ENCODE measurements at places on chromosomes 3 and 15.

DNA sequence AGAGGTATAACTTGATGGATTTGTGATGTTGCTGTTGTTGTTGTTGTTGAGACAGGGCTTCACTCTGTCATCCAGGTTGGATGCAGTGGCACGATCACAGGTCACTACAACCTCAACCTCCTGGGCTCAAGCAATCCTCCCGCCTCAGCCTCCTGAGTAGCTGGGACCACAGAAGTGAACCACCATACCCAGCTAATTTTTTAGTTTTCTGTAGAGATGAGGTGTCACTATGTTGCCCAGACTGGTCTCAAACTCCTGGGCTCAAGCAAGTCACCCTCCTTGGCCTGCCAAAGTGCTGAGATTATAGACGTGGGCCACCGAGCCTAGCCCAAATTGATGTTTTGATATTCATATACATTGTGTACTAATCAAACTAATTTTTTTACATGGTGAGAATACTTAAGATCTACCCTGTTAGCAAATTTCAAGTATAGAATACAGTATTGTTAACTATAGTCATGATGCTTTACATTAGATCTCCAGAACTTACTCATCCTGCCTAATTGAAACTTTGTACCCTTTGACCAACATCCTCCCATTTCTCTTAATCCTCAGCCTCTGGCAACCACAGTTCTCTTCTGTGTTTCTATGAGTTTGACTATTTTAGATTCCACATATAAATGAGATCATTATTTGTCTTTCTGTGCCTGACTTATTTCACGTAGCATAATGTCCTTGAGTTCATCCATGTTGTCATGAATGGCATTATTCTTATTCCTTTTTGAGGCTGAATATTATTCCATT lies 23.2 kb downstream of the LMCD1 start:
- DNase-seq = no peak

- no peak for DNase-seq
These were observed 32.8 kb upstream of the LRTM1 start for GRCh38 chr3:54960701-54961100.

GRCh38 chr15:56805466-56806147 lies 72.3 kb upstream of the ZNF280D start:
- no peak for DNase-seq

DNA sequence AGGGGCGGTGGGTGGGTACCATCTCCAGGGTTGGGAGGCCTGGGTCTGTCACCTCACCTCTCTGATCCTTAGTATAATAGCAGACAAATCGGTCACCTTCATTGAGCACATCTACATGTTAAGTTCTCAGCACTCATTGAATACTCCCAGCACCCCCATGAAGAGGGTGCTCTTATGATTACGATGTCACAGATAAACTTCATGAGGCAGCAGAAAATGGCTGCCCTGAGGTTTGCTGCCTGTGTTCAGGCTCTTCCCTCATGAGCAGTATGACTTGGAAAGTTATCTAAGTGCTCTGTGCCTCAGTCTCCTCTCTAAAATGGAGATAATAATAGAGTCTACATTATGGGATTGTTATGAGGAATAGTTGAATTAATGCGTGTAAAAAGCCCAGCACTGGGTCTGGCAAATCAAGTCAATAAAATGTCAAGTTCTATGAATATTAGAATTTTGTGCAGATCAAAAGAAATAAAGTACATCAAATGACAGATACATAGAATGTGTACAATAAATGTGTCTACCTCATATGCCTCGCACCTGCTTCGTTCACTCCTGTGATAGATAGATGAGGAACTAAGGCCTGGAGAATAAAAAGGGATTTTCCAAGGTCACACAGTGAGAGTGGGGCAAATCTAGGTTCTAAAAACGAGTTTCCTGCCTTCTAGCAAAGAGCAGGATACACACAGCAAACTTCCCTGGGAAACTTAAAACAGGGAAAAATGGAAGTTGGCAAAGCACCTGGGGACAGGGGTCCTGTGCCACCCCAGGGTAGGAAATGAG lies 142.2 kb upstream of the MRPS22 start:
- no peak for DNase-seq

GRCh38 chr15:101522091-101522490 lies 32.6 kb upstream of the PCSK6 start:
- DNase-seq = no peak

GRCh38 chr3:47283193-47283537 lies 421 bp downstream of the KLHL18 start:
- DNase-seq = peak; percentile 9

GRCh38 chr15:59997070-59997701 lies 6.9 kb upstream of the FOXB1 start:
- DNase-seq = no peak

GRCh38 chr15:66633041-66633937 lies 67.5 kb upstream of the LCTL start:
- DNase-seq = no peak

DNA sequence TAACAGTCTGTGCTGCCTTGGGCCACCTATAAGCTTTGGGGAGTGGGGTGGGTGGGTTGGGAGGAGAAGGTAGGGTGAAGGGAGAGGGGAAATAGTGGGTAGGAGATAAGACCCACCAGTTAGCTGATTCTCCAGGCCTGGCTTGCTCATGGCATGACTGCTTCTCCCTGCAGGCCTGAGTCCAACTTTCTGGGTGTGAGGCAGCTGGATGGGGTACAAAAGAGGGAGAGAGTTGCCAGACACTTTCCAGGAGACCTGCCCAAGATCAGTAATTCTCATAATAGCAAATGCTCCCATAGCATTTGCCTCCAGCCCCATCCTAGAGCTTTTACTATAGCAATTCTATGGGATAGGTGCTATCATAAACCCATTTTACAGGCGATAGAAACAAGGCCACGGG lies 7.7 kb downstream of the CGNL1 start:
- DNase-seq = no peak

DNA sequence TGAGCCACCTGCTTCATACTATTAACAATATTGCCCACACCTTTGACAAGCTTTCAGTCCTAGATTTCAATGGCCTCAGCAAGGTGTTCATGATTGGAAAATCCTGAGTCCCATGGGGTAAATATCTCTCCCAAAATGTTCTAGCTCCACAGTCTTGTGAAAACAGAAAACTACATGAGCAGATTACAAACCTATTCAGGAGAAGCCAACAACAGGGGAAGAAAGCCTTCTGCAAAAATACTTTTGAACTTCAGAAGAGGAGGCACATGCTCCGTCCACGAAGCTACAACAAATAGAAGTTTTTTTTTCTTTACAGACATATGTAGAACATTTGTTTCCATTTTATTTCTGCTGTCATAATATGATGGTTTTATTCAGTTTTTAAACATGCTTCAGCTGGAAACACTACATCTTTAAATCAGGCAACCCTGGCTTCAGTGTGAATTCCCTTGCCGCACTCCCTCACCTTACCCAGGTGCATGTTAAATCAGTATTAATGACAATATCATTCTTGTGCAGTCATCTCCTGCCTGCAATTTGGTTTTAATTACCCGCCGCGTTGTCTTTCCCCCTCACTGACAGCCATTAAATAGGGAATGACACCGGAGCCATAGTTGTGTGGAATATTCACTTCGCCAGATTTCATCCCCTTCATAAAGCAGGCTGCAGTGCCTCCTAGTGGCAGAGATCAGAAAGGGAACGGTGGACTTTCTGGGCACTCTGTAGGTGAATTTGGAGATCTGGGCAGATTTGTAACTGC lies 725.5 kb upstream of the ARRDC4 start:
- peak; percentile 9 for DNase-seq

DNA sequence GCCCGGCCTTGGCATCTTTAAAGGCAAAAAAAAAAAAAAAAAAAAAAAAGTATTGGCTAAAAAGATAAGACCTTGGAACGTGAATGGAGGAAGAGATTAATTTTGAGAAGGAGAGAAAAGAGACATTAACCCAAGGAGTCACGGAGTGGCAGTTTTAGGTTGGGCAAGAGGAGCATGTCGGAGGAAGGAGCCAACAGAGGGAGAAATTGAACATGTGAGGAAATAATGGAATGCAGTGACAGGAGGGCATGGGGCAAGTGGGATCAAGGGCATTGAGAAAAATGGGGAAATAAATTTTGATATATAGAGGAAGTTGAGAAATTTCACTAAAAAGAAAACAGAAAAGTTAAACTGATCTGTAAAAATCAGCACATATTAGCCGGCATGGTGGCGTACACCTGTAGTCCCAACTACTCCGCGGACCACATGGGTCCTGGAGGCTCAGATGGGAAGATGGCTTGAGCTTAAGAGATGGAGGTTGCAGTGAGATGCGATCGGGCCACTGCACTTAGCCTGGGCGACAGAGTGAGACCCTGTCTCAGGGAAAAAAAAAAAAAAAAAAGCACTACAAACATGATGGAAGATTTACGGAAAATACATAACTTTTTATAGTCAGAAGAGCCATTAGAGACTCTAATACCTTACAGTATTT lies 1.2 kb downstream of the HAUS2 start:
- DNase-seq = no peak

- no peak for DNase-seq
These were observed 34.9 kb downstream of the TSPAN3 start for GRCh38 chr15:77035999-77036471.

GRCh38 chr3:151351648-151352047 lies 22.3 kb upstream of the P2RY13 start:
- no peak for DNase-seq

- DNase-seq = no peak
These were observed 1.5 kb downstream of the STXBP5L start for GRCh38 chr3:120909602-120909878.

DNA sequence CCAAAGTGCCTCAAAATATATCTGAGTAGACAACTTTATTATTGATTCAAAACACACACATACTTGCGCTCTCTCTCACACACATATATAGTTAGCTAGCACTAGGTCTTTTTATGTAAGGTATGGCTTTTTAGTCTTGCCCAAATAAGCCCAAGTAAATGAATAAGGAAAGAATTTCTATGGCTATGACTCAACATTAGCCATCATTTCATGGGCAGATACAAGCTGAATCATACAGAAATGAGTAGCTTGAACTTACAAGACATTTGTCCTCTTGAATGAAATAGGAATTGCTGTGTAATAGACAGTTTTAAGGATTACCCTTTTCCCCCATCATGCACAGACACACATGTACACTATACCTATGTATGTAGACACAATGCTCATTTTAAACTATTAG lies 4.9 kb downstream of the CADPS start:
- no peak for DNase-seq

GRCh38 chr3:33869977-33870376 lies 71.5 kb downstream of the PDCD6IP start:
- DNase-seq = no peak

GRCh38 chr3:35670408-35670965 lies 31.2 kb downstream of the ARPP21 start:
- DNase-seq = no peak

DNA sequence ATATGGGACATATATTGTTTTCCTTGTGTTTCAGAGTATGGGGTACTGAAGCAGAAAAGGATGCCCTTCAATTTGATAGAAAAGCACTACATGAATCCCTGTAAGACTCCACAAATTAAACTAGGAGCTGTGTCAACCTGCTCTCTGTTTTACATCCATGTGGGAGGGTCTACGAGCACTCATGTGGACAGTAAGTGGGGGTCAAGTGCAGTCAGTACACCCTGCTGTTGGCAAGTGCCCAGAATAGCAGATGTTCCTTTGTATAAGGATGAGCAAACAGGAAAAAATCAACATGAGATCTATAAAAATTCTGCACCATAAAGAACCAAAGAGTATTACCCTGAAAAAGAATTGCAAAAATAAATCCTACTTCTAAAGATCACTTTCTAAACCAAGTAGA lies 659.9 kb downstream of the SI start:
- no peak for DNase-seq

DNA sequence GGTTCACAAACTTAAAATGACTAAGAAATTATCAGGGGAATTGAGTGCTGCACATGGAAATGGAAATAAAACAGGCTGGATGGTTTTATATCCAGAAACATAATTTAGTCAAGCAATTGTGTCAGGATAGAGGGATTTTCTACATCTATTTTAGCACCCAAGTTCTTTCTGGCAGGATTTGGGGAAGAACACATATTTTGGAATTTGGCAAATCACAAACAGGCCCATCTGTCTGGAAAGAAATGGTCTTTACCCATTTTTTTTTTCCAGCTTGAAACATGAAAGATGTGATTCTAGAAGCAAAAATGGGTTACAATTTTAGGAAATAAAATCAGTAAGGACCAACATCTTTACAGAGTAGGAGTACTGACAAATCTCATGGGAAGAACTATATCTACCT lies 14.4 kb upstream of the UNC13C start:
- DNase-seq = no peak

DNA sequence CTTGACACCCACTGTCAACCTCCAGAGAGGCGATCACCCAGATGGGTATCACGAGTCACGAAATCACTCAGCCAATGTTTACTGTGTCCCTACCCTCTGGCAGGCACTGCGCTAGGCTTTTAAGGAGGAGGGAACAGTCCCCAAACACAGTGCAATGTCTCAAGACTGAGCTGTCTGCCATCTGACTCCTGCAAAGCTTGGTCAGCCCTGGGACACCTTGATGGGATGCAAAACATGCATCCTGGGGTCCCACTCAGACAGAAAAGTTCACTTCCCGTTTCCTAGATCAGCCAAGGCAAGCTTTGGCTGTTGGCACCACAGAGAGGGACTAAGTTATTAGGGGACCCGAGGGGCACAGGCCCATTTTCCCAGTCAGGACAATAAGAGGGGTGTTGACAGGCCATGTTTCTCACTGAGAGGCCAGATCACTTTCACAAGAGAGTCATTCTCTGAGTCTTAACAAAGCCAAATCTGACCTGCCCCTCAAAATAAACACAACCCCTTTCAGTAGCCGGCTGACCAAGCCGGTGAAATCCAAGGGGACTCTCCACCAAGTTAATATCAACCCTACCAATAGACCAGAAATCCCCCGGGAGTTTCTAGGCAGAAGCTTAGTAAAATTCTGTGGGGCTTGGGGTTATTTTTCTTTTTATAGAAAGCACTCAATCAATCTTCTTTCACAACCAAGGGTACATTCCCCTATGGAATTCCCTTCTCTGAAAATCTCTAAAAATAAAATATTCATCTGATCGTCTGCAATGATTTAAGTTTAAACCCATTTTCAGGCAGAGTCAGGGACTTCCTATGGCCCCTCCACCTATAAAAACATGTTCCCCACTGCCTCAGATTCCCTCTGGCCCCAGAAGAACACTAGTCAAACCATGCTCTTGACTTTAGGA lies 3.5 kb downstream of the RFTN1 start:
- no peak for DNase-seq

DNA sequence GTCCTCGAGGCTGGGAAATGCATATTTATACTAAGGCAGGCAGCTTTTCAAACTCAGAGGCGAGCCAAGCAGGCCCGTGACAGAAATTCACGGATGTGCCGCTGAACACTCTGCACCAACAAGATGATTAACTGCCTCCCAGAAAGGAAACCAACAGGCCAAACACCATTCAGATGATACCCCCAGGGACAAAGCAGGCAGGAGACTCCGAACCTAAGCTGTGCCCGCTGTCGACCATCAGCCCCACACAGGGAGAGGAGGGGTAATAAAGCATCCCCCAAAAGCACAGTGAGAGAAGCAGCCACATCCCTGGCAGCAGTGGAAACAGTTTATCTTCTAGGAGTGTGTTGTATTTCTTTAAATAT lies 31.8 kb downstream of the ADAMTS17 start:
- no peak for DNase-seq

DNA sequence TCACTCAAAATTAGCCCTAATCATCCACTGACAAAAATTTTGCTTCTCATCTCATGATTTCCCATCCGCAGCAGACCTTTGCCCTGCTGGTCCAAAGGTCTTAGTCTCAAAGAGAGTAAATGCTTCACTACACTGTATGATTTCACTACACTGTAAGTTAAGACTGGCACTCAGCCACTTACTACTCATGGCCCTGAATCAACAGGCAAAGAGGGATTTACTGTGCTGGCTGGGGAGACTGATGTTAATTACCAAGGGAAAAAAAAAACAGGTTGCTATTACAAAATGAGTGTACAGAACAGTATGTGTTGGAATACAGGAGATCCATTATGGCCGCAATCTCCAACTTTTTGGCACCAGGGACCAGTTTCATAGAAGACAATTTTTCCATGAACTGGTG lies 214.8 kb downstream of the ZMAT3 start:
- DNase-seq = no peak

Measured in stimulated activated CD8-positive, alpha-beta memory T cell treated with anti-CD3 and anti-CD28 coated beads, Interleukin-4, amount 100 ng/mL, for 1 hour (primary cell).